ENCODE measurements at places on chromosomes 3 and 15. TPM values are rescaled to one million over a fixed set of nuclear protein-coding genes. Genes with fewer than 3 reads are reported as not detected.

GRCh38 chr3:191397771-191398170, 63.2 kb upstream of the PYDC2 start:
- no peaks in the 10 kb centered on the region for H3K36me3 ChIP-seq
- no peak overlapping the region for H3K27ac ChIP-seq
- no peak for DNase-seq

GRCh38 chr15:67157521-67158252, 92.3 kb downstream of the SMAD3 start:
- H3K27me3 ChIP-seq, result no peaks in the 10 kb centered on the region
- no peak for DNase-seq
- no peaks in the 10 kb centered on the region for H3K36me3 ChIP-seq
- peaks cover 13% of the 10 kb centered on the region for H3K4me1 ChIP-seq
- H3K4me3 ChIP-seq, result no peak overlapping the region

- no peaks in the 10 kb centered on the region for H3K36me3 ChIP-seq
- no peaks in the 10 kb centered on the region for H3K27me3 ChIP-seq
- H3K4me3 ChIP-seq, result no peak overlapping the region
- H3K27ac ChIP-seq, result no peak overlapping the region
- no peak for DNase-seq
Observed at GRCh38 chr3:9192248-9193025, 57.0 kb downstream of the SRGAP3 start.

DNA sequence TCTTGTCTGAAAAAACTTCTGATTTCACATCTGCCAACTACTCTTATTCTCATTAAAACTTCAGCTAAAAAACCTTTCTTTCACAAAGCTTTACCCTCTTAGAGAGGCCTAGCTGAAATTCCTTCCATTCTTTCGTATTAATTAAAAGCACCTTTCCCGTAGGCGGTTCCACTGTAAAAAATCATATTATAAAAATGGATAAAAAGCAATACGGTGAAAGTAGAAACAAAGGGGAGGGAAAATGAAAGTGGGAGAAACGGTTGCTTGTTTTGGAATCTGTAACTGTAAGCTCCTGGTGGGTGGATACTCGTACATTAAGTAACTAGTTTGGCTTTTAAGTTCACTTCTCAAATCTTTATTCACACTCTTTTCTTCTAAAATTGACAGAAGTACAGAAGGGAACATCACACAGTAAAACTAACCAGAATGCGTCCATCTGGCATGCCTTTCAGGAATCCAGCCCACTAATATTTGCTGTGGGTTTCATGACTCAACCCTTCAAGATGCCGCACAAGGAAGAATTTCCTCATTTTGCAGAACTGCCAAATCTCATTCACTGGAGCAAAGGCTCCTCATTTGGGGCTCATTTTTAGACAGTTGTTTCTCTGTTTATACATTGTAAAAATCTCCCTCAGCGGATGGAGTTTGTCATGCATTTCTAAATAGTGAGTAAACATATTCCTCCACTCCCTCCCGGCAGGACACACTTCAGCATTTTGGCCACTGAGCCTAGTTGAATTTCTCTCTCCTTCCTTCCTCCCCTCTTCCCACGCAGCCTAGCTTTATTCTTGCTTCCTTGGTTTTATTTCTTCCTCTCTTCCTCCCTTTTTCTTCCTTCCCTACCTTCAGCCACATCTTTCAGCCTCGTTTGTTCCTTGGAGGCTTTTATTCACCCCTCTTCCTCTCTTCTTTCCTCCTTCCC, 419.5 kb upstream of the NAALADL2 start:
- peak overlapping the region; percentile 87 for H3K4me3 ChIP-seq
- peak overlapping the region; percentile 71 for H3K27ac ChIP-seq
- H3K4me1 ChIP-seq, result peaks cover 4% of the 10 kb centered on the region
- no peaks in the 10 kb centered on the region for H3K36me3 ChIP-seq

DNA sequence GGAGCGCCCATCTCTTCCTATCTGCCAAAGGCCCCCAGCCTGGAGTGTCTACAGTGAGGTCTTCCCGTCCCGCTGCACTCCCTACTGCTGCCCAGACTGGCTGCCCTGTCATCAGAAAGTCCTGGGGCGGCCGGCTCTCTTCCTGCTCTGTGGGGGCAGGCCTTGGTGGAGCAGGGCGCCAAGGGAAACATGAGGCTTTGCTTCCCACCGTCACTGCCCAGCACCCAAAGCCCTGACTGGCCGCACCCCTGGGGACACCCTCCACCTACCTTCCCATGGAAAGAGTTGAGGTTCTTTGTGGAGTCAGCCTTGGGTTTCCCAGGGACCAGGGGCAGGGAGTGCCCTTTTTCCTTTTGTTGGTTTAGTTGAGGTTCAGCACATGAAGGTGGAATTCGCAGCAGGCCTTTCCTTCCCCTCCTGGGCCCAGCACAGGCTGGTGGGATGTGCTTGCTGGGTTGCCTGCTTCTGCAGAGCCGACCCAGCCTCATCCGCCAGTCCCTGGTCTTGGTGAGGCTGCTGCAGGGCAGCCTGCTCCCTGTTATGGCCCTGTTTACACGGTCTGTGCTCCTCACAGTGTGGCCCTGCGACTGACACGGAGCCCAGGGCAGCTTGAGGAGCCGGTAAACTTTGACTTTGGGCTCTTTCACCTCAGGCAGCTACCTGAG, 51.8 kb upstream of the PLXNA1 start:
- H3K27me3 ChIP-seq, result no peaks in the 10 kb centered on the region
- no peaks in the 10 kb centered on the region for H3K36me3 ChIP-seq
- no peak overlapping the region for H3K27ac ChIP-seq
- H3K4me3 ChIP-seq, result no peak overlapping the region

DNA sequence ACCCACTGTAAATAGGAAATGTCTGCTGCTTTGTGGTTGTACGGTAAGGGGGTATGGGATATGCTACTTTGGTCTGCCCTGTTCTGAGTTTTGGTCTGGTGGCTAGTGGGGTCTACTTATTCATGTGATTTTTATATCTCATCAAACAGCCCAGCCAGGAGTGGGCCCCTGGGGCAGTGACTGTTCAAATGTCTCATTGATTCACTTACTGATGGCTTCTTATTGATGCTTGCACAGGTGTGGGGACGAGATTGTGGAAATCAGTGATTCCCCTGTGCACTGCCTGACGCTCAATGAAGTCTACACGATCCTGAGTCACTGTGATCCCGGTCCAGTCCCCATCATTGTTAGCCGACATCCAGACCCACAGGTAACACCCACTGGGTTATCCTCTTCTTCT, 38.5 kb downstream of the STARD5 start:
- H3K27ac ChIP-seq, result no peak overlapping the region
- H3K4me1 ChIP-seq, result no peaks in the 10 kb centered on the region
- H3K4me3 ChIP-seq, result no peak overlapping the region
- no peak for DNase-seq
- H3K36me3 ChIP-seq, result no peaks in the 10 kb centered on the region

- H3K36me3 ChIP-seq, result no peaks in the 10 kb centered on the region
- H3K4me3 ChIP-seq, result no peak overlapping the region
- no peaks in the 10 kb centered on the region for H3K27me3 ChIP-seq
- peaks cover 27% of the 10 kb centered on the region for H3K4me1 ChIP-seq
- H3K27ac ChIP-seq, result no peak overlapping the region
Observed at GRCh38 chr3:186094271-186094670, 14.6 kb downstream of the ETV5 start.

DNA sequence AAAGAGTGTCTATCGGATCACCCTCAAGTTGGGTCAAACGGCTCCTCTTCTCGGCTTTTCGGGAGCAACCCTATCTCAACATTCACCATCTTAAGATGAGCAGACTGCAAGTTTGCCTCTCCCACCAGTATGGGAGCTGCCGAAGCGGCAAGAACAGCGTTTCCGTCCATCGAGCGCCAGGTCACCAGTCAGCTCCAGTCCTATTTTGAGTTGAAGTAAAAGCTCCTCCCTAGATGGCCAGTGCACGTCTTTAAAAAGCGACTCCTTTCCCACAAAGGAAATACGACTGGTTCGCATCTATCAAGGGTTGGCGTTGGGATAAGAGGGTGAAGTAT, 369 bp upstream of the U2SURP start:
- peak; percentile 88 for DNase-seq
- peaks cover 16% of the 10 kb centered on the region for H3K4me1 ChIP-seq
- no peaks in the 10 kb centered on the region for H3K36me3 ChIP-seq

GRCh38 chr3:120145542-120146285, 51.5 kb upstream of the GSK3B start:
- no peaks in the 10 kb centered on the region for H3K27me3 ChIP-seq
- H3K36me3 ChIP-seq, result no peaks in the 10 kb centered on the region

The MB21D2 gene
- total RNA-seq, result 3.9 TPM

The DAPK2 gene
- 3.0 TPM for total RNA-seq

The SAMMSON gene
- total RNA-seq, result 0.98 TPM

- no peaks in the 10 kb centered on the region for H3K36me3 ChIP-seq
- no peak overlapping the region for H3K4me3 ChIP-seq
- DNase-seq, result no peak
- H3K27me3 ChIP-seq, result no peaks in the 10 kb centered on the region
- H3K27ac ChIP-seq, result peak overlapping the region; percentile 16
Observed at GRCh38 chr3:50338965-50339364, 1.7 kb downstream of the RASSF1 start.

The P2RY12 gene
- total RNA-seq, result 2.2 TPM

DNA sequence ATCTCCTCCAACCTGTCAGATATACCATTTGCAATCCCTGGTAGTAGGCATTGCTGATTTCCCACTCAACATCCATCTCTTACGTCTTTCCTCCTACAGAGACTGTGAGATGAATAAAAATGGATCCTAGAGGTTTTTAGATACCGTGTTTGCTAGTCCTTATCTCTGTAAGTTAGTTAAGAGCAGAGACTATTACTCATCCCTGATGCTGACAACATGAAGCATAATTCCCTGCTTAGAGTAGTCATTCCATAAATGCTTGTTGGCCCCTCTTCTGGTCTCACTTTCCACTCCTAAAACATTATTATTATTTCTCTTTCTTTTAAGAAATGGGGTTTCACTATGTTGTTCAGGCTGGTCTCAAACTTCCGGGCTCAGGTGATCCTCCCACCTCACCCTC, 136.2 kb downstream of the RTP4 start:
- H3K36me3 ChIP-seq, result no peaks in the 10 kb centered on the region
- DNase-seq, result no peak
- H3K27me3 ChIP-seq, result no peaks in the 10 kb centered on the region
- no peak overlapping the region for H3K27ac ChIP-seq

- no peak overlapping the region for H3K27ac ChIP-seq
- H3K27me3 ChIP-seq, result no peaks in the 10 kb centered on the region
- H3K36me3 ChIP-seq, result no peaks in the 10 kb centered on the region
- no peak overlapping the region for H3K4me3 ChIP-seq
- DNase-seq, result no peak
Observed at GRCh38 chr3:166302331-166302730, 465.1 kb upstream of the BCHE start.

- no peak overlapping the region for H3K27ac ChIP-seq
- no peaks in the 10 kb centered on the region for H3K36me3 ChIP-seq
- H3K4me1 ChIP-seq, result no peaks in the 10 kb centered on the region
- DNase-seq, result no peak
Observed at GRCh38 chr3:41258239-41258800, 59.0 kb downstream of the CTNNB1 start.

DNA sequence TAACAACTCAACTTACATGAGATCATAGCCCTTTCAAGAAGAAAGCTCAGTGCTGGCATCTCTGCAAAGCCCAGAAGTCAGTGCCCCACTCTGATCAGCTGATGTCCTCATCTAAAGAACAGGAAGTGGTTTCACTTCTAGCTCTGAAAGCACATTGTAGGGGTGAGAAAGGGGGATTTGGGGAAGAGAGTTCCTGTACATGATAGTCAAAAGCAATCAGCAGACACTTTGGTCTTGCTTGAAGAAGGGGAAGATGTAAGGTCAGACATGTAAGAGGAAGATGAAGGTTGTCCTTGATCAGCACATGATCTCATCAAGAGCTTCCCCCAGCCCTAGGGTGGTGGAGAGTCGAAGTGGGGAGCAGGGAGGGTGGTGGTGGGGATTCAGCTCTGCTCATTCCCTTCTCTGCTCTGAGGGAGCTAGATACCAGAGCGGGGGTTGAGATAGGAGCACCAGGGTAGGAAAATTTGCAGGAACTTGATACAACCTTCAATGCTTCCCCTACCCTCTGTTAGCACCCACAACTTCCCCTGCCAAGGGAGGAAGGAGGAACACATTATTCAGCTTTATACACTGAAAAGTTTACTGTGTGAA, 76.4 kb upstream of the ETV5 start:
- no peak overlapping the region for H3K27ac ChIP-seq
- DNase-seq, result no peak
- H3K27me3 ChIP-seq, result no peaks in the 10 kb centered on the region
- no peak overlapping the region for H3K4me3 ChIP-seq

The ALPK3 gene
- total RNA-seq, result 20.2 TPM

The ECE2 gene
- not detected for total RNA-seq

The SKIL gene
- total RNA-seq, result 68.2 TPM

- no peaks in the 10 kb centered on the region for H3K4me1 ChIP-seq
- no peak for DNase-seq
- no peaks in the 10 kb centered on the region for H3K36me3 ChIP-seq
- no peak overlapping the region for H3K4me3 ChIP-seq
- H3K27ac ChIP-seq, result no peak overlapping the region
Observed at GRCh38 chr3:13866041-13866965, 13.6 kb downstream of the WNT7A start.

The KLHL6 gene
- 9.8 TPM for total RNA-seq

- no peaks in the 10 kb centered on the region for H3K27me3 ChIP-seq
- peak; percentile 68 for DNase-seq
- no peak overlapping the region for H3K4me3 ChIP-seq
- no peaks in the 10 kb centered on the region for H3K36me3 ChIP-seq
- no peaks in the 10 kb centered on the region for H3K4me1 ChIP-seq
- H3K27ac ChIP-seq, result no peak overlapping the region
Observed at GRCh38 chr3:183275418-183275817, 22.4 kb downstream of the B3GNT5 start.

The IL5RA gene
- total RNA-seq, result 1.1 TPM

GRCh38 chr3:49012441-49013017, 5.3 kb downstream of the WDR6 start:
- H3K27me3 ChIP-seq, result no peaks in the 10 kb centered on the region
- no peaks in the 10 kb centered on the region for H3K4me1 ChIP-seq
- no peak overlapping the region for H3K4me3 ChIP-seq
- peaks cover 20% of the 10 kb centered on the region for H3K36me3 ChIP-seq

- H3K4me1 ChIP-seq, result peaks cover 2% of the 10 kb centered on the region
- H3K27me3 ChIP-seq, result no peaks in the 10 kb centered on the region
- DNase-seq, result peak; percentile 37
- H3K36me3 ChIP-seq, result no peaks in the 10 kb centered on the region
Observed at GRCh38 chr15:66592505-66593218, 26.9 kb upstream of the LCTL start.

GRCh38 chr15:31004220-31004733, 12.8 kb upstream of the MTMR10 start:
- no peak overlapping the region for H3K4me3 ChIP-seq
- no peaks in the 10 kb centered on the region for H3K27me3 ChIP-seq
- DNase-seq, result no peak
- no peak overlapping the region for H3K27ac ChIP-seq
- no peaks in the 10 kb centered on the region for H3K36me3 ChIP-seq

The MCTP2 gene
- total RNA-seq, result 21.1 TPM

Data from kidney (tissue), 22 donors.